ENCODE measurements at places on chromosomes 1 and 21. TPM values are rescaled to one million over a fixed set of nuclear protein-coding genes. Genes with fewer than 3 reads are reported as not detected.

Gene AUNIP
- 3.2 TPM for total RNA-seq

Gene DIRAS3
- total RNA-seq, result 0.13 TPM

GRCh38 chr1:164647211-164647610 is 88.2 kb downstream of the PBX1 start:
- DNase-seq, result no peak

- DNase-seq, result no peak
Observed at GRCh38 chr1:221449194-221449593, 292.7 kb downstream of the DUSP10 start.

Gene DNASE2B
- not detected for total RNA-seq

- DNase-seq, result no peak
Observed at GRCh38 chr1:68273530-68273929, 41.2 kb upstream of the WLS start.

Gene MANEAL
- total RNA-seq, result 1.6 TPM

DNA sequence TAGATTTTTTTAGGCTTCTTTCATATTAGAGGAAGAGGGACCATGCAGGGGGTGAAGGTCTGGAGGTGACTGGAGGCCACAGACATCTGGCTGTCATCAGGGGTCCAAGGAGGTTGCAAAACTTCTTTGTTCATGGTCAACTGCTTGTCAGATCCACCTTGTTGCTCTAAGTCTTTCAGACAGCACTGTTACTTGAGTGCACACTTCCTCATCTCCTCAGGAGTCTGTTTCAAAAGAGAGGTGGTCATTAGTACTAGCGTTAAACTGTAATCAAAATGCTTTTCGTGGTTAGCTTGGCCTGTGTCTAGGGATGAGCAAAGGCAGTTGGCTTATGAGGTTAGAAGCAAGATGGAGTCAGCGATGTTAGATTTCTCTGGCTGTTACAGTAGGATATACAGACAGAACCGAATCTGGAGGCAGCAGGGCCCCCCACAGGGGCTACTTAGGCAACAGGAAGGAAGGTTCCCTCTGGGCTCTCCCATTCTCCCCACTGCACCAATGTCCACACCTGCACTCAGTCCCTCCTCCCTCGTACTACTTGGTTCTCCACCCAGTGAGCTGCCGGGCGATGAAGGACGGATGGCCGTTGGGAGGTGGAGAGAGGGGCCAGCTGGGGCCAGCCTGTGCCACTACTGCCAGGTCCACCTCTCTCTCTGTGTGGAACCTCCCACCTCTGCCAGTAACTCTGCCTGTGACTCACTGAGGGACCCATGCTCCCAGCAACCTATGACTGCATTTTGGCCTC is 57.2 kb downstream of the TOR1AIP2 start:
- DNase-seq, result no peak

DNA sequence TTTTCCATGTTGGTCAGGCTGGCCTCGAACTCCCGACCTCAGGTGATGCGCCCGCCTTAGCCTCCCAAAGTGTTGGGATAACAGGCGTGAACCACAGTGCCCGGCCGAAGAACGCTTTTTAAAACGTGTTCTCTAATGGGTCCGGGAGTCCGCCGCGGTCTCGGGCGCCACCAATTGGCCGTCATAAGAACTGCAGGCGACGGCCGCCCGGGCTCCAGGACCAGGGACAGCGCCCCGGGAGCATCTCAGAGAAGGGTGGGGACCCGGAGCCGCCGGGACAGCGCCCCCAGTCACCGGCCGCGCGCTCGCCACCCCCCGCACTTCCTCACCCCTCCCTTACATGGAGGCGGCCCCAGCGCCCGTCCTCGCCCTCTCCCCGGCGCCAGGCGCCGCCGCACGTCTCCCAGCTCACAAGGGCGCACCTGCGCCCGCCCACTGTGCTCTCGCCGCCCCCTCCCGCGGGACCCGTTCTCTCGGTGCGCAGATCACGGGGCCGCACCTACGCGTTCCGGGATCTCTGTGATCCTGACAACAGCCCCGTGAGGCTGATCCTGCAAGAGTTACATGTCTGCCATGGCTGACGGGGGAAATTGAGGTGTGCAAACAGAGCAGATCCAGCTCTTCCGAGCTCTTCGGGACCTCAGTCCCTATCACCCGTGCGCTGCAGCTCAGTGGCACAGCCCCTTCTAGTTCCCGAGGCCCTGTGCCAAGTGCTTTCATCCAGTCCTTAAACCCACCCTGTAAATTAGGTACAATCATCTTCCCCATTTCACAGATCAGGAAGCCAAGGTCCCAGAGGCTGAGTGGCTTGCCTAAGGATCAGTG is 9.8 kb downstream of the RAP1GAP start:
- DNase-seq, result peak; percentile 60

GRCh38 chr1:222956601-222957000 is 141.8 kb downstream of the DISP1 start:
- DNase-seq, result no peak

GRCh38 chr1:162087111-162087510 is 17.6 kb downstream of the NOS1AP start:
- DNase-seq, result peak; percentile 40

DNA sequence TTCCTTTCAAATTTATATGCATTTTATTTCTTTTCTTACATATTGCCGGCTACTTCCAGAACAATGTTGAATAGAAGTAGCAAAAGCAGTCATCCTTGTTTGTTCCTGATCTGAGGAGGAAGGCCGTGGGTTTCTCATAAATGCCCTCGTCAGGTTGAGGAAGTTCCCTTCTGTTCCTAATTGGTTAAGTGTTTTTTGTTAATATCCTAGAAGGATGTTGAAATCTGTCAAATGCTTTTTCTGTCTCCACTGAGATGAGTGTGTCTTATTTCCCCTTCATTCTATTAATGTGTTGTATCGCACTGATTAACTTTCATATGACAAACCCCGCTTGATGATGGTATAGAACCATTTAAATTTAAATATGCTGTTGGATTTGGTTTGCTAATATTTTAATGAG is 15.4 kb downstream of the TTLL10 start:
- no peak for DNase-seq

DNA sequence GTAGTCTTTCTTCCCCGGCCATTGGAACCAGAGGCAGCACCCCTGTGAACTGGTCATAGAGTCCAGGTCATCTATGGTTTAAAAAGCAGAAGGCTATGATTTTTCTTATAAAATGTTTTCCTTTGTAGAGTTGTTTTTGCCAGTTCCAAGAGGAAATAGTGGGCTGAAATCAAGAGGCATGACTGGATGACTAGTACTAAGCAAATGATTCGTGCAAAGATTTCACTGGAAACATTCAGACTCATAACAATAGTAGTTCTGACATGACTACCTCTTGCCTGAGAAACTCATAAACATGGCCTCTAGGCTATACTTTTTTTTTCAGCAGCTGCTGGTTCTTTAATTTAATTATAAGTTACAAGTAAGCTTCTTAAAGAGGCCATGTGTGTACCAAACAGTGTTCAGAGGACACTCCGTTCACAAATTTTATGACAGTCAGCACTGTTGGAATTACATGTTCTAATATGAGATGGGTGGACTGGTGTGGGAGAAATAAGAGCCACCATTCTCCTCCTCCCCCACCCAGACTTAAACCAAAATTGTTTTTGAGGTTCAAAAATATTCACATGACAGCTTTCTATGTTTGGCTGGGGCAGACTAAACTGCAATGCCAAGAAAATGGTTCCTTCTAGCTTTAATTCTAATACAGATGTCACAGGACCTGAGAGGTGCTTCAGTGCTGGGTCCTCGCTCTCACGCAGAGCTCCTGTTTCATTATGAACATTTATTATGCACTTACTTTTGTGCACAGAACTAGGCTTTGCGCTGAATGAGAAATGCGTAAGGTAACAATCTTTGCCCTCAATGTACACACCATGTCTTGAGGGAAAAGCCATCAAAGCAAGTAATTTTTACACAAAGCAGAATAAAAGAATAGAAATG is 147.5 kb downstream of the ZC3H11B start:
- no peak for DNase-seq

DNA sequence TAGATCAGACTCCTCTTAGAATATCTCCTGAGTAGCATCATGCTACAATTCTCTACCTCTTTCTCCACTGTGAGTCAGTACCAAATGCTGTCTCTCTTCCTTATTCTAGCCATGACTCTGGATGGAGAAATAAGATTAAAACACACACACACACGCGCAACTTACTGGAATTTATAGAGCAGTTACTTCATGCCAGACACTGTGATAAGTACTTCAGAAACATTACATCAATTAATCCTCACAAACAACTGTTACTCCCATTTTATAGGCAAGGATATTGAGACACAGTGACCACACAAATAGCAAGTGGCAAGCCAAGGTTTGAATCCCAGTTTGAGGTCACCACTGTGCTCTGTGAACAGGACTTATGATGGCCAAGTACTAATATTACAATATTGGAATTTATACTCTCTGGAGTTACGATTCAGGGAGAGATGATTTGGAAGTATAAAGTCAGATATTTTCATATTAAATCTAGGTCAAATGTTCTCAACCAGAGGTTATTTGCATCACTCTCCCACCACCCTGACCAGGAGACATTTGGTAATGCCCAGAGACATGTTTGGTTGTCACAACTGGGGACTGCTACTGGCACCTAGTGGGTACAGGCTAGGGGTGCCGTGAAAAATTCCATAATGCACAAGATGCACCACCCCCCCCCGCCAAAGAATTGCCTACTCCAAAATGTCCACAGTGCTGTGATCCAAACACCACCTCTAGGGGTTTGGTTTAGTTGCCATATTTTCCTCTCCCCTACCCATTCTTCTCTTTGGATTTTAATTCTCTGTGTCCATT is 221.6 kb downstream of the LTN1 start:
- no peak for DNase-seq

DNA sequence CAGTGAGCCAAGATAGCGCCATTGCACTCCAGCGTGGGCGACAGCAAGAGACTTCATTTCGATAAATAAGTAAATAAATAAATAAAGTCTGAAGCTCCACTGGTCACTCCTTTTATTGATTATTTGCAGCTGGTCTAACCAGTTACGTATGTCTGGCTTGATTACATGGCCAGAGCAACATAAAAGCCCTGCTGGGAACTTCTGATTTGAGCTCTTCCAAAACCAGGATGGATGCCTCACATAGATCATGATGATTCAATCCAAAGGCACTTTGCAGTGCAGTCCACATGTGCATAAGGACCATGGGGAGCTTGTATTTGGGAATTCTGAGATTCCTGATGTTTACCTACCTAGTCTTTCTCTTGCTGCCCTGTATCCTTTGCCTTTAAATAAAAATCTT is 24.0 kb downstream of the NSUN4 start:
- no peak for DNase-seq

DNA sequence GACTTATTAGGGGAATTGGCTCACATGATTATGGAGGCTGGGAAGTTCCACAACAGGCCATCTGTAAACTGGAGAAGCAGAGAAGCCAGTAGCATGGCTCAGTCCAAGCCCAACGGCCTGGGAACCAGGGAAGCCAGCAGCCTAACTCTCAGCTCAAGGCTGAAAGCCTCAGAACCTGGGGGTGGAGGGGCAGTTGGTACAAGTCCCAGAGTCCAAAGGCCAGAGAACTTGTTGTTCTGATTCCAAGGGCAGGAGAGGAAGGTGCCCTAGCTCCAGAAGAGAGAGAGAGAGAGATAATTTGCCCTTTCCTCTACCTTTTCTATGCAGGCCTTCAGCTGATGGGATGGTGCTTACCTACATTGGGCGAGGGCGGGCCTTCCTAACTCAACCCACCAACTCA is 55.3 kb downstream of the MAN1C1 start:
- DNase-seq, result no peak

Gene FBXO2
- total RNA-seq, result 1.5 TPM

Gene EFNA3
- total RNA-seq, result 1.3 TPM

DNA sequence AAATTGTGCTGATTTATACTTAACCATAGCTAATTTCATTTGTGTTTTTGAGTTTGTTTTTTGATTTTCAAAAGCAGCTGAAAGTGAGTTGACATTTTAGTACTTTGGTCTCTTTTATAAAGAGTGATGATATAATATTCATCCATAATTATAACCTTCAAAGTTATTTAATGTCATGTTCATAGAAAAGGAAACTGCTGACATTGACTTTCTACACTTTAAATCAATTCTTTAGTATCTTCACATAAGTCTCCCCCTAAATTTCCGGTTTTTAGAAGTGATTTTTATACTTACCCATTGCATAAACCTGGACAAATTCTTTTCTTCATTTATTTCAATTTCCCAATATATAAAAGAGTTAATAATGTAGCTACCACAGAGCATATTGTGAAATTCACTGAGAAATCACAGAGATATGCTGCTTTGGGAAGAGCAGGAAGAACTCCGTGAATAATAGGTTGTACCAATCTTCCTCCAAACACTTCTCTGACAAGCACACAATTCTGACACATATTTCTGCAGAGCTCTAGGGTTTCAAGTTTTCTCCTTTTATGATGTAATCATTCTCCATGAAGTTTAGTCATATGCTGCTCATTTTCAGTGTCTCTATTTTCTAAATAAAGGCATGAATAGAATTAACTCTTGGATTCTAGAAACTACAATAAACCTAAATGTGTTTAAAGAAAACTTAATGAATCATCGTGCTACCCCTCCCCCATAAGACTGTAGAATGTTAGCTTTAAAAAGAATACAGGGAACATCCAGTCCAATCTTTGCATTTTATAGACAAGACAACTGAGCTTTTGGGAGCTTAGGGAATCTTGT is 25.6 kb upstream of the CDC42BPA start:
- DNase-seq, result no peak

- no peak for DNase-seq
Observed at GRCh38 chr1:183702087-183702812, 49.1 kb upstream of the APOBEC4 start.

Gene ERRFI1
- total RNA-seq, result 135 TPM

GRCh38 chr1:26792924-26793323 is 5.2 kb downstream of the PIGV start:
- DNase-seq, result no peak

- DNase-seq, result no peak
Observed at GRCh38 chr1:181514298-181515290, 31.3 kb downstream of the CACNA1E start.

Gene TMEM53
- total RNA-seq, result 4.7 TPM

Gene TTC3
- 120 TPM for total RNA-seq

DNA sequence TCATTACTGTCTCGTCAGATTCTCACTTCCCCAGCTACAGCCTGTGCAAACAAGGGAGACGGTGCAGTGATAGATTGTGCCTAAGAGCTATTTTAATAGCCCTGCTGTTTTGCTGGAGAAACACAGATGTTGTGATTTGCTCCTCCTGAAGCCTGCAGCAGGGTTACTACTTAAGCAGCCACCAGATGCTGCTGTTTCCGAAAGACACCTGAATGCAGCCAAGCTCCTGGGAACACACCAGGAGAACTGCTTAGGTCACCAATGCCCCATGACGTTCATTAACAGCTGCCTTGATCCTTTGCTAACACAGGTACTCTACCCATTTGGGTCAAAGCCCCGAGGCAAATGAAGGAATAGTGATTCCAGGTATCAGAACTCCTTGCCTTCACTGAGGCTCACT is 411.8 kb upstream of the DAB1 start:
- DNase-seq, result no peak
